ENCODE measurements at places on chromosomes 7 and 10.

- DNase-seq: no peak
Measured at GRCh38 chr7:156614434-156615264, 25.9 kb upstream of the RNF32 start.

DNA sequence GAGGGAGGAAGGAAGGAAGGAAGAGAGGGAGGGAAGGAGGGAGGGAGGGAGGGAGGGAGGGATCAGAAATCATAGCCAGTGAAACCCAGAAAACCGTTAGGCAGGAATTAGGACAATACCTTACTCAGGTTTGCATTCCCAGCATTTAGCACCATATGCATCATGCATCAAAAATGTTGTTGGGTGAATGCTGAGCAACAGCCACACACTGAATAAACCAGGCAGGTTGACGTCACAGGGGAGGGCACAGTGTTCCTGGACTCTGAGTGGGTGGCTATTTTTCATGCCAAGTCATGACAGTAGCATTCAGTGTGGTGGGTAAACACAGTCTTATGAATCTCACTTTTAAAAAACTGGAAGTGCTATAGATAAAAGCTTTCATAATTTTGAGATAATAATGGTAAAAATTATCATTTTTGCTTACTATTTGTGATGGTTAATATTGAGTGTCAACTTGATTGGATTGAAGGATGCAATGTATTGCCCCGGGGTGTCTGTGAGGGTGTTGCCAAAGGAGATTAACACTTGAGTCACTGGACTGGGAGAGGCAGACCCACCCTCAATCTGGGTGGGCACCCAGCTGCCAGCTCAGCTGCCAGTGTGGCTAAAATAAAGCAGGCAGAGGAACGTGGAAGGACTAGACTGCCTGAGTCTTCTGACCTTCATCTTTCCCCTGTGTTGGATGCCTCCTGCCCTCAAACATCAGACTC, 199.1 kb upstream of the PRKCQ start:
- DNase-seq: no peak

GRCh38 chr7:158282461-158283001, 305.1 kb downstream of the PTPRN2 start:
- no peak for DNase-seq

DNA sequence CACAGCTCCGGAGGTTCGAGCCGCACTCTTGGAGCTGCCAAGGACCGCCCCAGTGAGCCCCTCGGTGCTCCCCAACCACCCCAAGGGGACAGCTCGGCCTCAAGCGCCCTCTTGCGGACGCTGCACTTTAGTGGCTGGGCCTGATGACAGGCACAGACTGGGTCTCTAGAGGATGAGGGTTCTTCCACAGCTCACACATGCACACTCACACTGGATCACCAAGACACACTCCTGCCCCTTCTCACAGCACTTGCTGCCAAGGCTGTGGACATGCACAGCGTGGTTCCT, 2.1 kb downstream of the RET start:
- DNase-seq: no peak

DNA sequence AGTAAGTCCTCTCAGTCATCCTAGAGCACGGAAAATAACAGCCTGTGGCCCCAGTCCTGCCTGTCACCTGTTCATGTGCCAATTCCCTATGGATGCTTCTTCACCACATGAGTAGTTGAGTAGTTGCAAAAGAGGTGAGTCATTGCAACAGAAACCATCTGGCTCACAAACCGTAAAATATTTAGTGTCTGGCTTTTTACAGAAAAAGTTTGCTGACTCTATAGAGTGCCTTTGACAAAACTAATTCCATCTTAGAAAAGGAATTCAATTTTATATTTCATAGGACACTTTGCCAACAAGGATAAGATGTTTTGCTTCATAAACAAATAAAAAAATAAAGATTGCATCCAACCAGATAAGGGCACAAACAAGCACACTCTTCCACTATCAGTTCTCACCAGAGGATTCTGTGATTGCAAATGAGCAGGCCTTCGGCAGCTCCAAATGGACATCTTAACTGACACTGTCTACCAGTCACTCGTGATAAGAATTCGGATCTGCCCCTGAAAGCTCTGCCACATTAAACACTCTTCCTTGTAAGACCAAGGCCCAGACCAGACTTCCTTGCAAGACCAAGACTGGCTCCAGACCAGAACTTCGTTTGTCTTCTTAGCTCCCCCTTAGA, 242.7 kb upstream of the SEMA3C start:
- no peak for DNase-seq

DNA sequence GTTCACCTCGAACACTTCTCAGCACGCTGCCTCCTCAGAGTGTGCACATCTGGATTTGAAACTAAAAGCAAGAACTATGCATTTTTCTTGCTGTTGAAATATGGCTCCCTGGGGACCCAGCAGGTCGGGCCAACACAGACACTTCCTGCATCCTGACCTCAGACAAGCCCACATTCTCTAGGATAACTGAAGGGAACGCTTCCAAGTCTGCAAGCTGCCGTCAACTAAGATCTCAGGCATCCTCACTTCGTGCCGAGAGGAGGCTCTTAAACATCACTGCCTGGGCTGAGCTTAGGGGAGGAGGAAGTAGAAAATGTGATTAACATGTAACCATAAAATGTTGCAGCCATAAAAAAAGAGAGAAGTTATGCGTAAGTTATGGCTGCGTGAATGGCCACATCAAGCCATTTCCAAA, 65.5 kb downstream of the PYROXD2 start:
- no peak for DNase-seq

DNA sequence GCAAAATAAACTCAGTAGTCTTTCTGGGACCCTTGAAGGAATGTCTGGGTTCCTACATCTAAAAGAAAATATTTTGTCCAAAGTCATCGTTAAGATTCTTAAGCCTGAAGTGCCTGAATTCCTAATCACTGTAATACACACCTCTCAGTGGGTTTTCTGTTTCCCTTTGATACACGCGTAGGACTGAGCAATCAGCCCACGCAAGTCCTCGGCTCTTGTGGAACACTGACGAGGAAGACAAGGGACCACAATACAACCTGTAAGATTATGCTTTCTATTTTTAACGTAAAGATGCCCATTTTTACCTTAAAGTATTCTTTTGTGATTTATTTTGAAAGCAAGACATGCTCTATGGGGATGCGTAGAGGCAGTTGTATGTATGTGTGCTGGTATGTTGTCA, 472.8 kb upstream of the CELF2 start:
- no peak for DNase-seq

GRCh38 chr10:62688971-62689700, 115.4 kb upstream of the ADO start:
- DNase-seq: no peak

GRCh38 chr10:26214004-26214403, 2.6 kb upstream of the GAD2 start:
- no peak for DNase-seq

DNA sequence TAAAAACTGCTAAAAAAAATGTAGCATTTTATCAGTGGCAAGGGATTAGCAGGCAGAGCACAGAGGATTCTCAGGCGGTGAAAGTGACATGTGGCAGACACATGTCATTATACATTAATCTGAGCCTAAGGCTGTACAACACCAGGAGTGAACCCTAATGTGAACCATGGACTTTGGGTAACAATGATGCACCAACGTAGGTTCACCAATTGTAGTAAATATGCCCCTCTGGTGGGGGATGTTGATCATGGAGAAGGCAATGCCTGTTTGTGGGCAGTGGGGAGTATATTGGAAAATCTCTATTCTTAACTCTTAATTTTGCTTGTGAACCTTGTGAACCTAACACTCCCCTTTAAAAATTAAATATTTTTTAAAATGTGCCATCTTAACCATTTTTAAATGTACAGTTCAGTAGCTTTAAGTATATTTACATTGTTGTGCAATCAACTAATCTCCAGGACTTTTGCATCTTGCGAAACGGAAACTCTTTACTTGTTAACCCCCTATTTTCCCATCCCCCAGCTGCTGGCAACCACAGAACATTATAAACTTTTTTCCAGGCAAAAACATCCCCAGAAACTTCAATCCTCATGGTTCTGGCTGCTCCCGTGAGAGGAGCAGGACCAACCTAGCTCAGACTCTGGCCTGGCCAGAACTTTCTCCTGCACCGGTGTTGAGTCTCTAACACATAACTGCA, 29.9 kb downstream of the LRRC20 start:
- no peak for DNase-seq

GRCh38 chr10:4672201-4672600, 153.8 kb upstream of the AKR1E2 start:
- no peak for DNase-seq

GRCh38 chr10:119466076-119466475, 76.4 kb downstream of the RGS10 start:
- DNase-seq: no peak
